ENCODE measurements at places on chromosomes 16 and 17.

DNA sequence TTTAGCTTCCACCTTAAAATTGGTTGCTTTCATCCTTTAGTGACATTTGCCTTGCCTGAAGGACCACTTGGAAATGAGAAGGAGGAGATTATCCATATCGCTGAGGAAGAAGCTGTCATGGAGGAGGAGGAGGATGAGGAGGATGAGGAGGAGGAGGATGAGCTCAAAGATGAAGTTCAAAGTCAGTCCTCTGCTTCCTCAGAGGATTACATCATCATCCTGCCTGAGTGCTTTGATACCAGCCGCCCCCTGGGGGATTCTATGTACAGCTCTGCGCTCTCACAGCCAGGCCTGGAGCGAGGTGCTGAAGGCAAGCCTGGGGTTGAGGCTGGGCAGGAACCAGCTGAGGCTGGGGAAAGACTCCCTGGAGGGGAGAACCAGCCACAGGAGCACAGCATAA, 11.5 kb upstream of the TMEM106A start:
- no peak for DNase-seq

- peak; percentile 72 for DNase-seq
These were observed 8.5 kb downstream of the TIMM22 start for GRCh38 chr17:1005361-1005946.

GRCh38 chr17:1882836-1883235, 53.0 kb downstream of the RPA1 start:
- DNase-seq: peak; percentile 52

DNA sequence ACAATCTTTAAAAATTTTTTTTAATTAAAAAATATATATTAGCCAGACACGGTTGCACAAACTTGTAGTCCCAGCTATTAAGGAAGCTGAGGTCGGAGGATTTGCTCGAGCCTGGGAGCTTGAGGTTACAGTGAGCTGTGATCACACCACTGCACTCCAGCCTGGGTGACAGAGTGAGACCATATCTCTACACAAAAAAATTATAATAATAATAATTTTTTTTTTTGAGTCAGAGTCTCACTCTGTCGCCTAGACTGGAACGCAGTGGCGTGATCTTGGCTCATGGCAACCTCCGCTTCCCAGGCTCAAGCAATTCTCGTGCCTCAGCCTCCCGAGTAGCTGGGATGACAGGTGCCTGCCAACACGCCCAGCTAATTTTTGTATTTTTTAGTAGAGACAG, 23.8 kb downstream of the LITAF start:
- DNase-seq: no peak

- DNase-seq: peak; percentile 14
These were observed 112.1 kb upstream of the MYOCD start for GRCh38 chr17:12553625-12554024.

DNA sequence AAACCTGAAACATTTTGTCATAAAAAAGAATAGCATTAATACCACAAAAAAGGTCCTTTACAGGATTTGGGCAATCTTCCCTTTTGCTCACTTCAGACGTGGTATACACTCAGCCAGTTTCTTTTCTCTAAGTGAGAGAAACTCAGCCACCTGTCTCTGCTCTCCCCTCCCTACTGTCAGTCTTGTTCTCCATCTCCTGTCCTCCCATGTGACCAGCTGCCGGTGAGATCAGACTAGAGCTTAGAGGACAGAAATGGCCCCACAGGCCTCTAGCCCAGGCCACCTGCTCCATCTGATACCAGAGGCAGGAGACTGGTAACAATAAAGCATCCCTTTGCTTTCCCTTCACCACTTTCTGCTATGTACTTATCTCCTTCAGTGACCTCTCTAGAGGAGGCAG, 34.9 kb downstream of the CMC2 start:
- no peak for DNase-seq

DNA sequence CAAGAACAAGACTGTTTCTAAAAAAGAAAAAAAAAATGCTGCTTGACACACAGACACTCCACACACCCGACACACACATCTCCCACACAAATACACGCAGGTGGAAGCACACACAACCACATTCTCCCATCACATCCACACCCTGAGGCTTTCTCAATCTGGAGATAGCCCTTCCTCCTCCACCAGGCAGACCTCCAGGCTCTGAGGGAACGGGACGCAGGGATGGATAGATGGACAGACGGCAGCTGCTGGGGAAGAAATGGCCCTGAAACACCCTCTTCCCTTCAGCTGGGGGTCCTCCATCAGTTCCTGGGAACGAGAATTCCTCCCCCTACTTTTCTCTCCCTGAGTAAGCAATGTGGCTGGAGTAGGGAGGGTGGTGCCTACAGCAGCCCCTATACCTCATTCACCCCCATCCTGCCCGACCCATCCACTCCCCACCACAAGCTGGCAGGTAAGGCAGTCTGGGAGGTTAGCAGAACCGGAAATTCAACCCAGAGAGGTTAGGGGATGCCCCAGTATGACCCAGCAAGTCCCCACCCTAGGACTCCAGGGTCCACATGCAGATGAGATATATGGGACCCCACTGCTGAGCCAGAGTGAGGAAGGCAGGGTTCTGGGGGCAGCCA, 4.1 kb upstream of the LITAFD start:
- no peak for DNase-seq

GRCh38 chr16:24544640-24545039, 5.3 kb downstream of the RBBP6 start:
- peak; percentile 46 for DNase-seq

DNA sequence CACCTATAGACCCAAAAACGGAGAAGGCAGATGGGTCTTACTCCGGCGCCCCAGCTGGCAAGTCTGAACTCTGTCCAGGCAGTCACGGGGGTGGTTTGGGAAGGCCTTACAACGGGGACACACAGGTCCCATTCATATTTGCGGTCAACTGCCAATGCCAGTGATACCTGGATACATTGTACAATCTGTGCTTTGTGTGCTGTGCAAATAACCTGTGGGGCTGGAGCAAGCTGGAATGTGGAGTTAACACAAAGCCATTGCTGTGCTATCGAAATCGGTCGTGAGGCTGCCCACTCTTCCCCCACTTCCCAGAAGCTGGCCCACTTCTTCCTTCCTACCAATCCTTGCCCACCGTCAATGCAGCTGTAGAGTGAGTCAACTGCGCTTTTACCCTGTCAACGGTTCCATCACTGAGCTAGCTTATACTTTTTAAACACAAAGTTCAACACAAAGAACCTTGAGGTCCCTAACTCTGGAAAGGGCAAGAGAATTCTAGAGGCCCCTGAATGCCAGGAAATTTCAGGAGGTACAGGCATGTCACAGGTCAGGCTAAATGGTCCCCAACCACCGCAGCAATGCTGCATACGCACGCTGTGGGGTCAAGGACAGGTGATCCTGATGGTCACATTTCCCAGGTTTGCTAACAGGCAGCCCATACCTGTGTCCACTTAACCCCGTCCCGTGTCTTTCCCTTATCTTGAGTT, 122.8 kb downstream of the ZFHX3 start:
- DNase-seq: no peak

DNA sequence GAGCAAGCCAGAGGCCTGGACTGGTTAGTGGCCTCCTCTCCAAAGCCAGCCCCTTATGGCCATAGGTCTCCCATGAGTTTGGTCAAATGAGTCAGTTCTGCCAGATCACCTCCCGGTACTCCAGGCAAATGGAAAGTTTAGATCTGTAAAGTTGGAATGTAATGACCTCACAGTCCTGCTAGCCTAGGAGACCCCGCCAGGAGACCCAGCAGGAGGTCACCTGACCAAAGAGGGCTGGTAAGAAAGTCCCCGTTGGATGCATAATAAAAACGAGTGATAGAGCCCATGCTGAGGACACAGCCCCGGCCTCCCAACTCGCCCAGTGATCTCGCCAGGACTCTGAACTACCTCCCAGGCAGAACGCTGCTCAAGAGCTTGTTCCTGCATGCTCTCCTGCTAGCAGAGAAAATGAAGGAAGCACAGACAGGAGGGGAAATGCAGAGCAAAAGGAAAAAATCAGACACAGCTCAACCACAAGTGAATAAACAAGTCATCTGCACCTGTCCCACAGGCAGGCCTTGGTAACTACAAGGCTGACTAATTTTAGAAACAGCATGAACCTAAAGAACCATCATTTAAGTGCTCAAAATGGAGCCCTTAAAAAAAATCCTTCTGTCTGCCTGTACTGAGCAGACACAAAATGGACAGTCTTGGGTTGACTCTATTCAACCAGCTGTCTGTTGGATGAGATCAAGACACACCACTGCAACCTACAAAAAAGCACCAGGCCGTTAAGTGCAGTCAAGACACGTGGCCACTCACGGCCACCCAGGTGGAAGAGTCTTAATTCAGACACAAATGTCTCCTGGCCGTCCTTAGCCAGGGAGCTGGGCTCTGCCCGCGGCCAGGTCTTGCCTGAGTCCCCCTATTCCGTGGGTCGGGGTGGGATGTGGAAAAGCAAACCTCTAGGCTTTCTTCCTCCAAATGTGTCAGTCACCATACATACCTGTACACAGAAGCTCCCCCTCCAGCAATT, 9.2 kb downstream of the CDIP1 start:
- DNase-seq: peak; percentile 42

DNA sequence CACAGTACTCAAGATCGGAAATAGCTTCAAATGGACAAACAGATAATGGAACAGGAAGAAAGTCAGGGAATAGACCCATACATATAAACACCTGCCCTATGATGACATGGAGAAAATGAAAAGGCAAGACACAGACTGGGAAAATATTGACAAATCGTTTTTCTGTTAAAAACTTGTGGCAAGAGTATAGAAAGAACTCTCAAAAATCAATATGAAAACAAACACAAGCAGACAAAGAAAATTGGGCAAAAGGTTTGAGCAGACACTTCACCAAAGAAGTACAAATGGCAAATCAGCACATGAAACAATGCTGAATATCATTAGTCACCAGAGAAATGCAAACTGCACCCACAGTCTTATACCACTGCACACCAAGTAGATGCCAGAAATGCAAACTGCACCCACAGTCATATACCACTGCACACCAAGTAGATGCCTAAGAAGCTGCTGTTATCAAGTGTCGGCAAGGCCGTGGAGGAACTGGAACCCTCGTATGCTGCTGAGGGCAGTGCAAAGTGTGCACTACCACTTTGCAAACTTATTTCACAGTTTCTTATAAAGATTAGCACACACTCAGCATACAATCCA, 123.5 kb upstream of the CHMP6 start:
- no peak for DNase-seq

GRCh38 chr17:51817117-51817516, 341.4 kb downstream of the CA10 start:
- DNase-seq: no peak

GRCh38 chr16:89920723-89921122, 2.1 kb downstream of the MC1R start:
- DNase-seq: peak; percentile 62

DNA sequence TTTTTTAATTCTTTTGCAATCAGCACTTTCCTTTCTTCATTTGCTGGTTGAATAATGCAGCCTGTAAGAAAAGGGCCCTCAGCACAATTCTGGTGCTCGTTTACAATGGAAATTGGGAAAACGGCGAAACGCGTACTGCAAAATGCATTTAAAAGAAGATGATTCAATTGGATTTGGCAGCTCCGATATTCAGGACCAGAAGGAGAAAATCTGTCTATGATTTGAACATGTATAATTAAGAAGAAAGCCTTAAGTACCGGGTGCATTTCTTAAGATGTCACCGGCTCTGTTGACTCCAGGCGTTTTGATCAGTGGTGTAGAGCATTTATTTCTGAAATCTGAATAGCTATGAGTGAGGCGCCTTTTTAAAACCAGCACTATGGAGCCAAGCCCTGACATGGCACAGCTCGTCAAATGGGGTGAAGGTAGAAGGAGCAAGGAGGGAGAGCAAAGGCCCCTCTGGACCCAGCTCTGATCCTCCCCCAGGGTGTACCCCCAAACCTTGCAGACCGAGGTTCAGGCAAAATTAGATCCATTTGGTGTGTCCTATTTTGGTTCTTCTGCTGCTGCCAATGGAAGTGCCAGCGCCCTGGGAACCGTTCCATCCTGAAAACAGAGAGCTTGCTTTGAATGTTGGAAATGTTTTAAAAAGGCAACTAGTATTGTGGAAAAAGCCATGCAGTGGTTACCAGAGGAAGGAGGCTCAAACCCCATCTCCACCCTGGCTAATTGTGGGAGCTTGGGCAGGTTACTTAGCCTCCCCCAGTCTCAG, 161.4 kb upstream of the RPL38 start:
- no peak for DNase-seq

DNA sequence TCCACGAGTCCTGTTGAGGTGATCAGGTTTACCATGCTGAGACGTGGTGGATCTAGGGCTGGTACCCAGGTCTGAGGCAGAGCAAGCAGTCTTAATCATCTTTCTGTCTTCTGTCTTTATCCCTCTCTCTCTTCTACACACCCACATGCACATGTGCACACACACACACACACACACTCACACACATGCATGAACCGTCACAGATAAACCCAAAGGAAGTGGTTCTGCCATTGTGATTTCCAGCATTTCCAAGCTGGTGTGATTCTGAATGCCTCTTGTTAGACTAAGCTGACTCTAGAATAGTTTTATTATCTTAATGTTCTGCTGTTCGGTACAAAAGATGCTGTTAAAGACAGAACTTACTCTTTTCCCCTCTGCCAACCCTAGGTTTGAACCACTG, 411.8 kb upstream of the SALL1 start:
- no peak for DNase-seq

DNA sequence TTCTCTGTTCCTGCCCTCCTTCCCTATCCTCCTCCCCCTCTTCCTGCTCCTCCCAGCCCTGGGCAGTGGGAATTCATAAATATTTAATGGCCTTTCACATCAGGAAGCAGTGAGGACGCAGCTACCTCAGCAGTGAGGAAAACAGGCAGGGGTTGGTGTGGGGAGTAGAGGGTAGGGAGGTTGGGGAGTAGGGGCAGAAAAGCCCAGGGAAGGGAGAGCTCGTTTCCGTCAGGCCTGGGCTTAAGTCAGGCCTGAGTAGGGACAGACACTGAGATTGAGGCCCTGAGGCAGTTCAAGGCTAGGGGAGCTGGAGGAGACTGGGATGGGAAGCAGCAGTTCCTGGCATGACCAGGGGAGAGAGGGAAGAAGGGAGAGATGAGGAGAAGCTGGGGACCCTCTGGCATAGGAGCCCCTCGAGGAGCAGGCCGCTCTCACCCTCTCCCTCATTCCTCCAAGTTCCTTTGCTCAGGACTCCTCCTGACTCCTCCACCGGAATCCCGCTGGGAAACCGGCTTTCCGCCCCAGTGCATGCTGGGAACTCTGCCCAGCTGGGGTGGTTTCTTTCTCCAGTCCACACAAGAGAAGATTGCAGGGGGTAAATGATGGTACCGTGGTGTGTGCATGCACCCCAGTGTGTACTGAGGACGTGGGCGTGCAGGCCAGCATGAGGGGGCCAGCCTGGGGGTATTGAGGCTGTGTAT, 6.2 kb downstream of the SAMD14 start:
- no peak for DNase-seq

All from fibroblast of mammary gland (primary cell).